GM12892 (cell line): ENCODE measurements at places on chromosomes 3 and 15.

DNA sequence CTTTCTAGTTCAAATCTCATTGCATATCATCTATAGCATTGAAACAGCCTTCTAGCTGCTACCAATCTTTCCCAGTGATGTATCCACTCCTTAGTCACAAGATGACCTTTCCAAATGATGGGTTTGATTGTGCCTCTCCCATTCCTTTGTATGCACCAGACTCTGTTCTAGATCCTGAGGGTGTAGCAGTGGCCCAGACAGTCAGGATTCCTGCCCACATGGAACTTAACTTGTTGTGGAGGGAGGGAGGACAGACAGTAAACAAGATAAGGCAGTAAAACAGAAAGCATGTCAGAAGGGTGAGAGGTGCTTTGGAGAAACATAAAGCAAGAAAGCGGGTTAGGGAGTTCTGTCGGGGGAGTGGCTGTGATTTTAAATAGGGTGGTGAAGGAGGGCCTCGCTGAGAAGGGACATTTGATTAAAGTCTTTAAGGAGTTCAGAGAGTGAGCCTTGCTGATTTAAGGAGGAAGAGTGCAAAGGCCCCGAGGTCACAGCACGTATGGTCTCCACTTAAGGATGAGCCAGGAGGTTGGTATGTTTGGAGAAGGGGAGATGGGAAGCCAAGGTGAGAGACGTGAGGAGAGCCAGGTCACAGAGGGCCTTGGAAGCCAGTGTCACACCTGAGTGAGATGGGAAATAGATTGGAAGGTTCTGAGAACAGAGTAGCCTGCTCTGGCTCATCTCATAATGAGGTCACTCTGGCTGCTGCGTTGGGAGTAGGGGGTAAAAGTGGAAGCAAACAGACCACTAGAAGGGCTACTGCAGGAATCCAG is 38.3 kb downstream of the FAM43A start:
- no peak for DNase-seq

DNA sequence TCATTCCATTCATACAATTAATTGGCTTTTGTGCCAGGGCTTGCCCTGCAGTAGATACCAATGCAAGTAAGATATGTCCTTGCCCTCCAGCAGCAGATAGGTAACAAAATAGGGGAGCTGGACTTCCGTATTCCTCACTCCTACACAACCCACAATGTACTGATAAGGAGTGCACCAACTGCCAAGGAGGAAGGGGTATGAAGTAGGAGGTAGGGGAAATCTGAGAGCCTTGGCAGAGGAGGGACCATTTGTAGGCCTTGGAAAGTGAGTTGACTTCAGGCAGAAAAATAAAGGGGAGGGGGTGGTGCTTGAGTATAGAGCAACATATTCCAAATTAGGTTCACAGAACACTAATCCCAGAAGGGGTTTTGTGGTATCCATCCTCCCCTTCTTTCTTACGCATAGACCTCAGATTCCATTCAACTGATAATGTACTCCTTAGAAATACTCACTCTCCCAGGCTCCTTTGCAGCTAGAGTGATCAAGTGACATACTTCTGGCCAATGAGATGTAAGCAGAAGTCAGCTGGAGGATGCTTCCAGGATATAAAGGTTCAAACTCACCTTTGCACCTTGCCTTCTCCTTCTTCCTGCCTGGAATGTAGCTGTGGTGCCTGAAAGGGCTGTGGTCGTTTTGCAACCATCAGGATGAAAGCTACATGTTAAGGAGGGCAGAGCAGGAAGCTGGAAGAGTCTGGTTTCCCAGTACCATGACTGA is 127.1 kb upstream of the SMAD3 start:
- no peak for DNase-seq

DNA sequence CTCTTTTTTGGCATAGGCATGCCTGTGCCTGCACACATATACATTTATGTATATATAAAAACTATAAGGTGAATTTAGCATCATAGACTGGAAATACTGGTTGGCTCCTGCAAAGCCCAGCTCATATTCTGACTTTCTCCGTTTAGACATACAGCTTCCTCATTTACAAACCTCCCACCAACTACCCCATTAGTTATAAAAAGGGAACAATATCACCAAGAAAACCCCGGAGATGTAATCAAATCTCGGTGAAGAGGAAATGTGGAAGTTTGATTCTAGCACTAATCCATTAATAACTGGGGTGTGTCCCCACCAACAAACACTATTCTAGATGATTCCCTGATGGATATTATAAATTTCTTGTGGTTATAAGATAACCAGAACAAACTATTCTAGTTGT is 517.7 kb upstream of the TBL1XR1 start:
- DNase-seq: no peak

DNA sequence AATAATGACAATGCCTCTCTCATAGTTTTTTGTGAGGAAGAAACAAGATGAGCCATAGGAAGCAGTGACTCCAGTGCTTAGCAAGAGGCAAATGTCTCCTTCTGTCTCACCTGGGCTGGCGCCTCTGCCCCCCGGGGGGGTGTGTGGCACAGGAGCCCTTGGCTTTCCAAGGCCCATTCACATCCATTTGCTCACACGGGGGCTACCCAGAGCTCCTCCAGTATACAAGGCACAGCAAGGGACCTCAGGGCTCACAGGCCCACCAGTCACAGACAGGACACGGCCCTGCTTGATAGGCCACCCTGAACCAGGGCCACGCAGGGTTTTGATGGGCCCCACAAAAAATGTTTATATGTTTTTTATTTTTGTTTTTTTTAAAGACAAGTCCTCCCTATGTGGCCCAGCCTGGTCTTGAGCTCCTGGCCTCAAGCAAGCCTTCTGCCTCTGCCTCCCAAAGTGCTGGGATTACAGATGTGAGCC is 21.9 kb upstream of the EHD4 start:
- no peak for DNase-seq

- no peak for DNase-seq
These were observed 80.2 kb downstream of the LPP start for GRCh38 chr3:188234132-188234531.

DNA sequence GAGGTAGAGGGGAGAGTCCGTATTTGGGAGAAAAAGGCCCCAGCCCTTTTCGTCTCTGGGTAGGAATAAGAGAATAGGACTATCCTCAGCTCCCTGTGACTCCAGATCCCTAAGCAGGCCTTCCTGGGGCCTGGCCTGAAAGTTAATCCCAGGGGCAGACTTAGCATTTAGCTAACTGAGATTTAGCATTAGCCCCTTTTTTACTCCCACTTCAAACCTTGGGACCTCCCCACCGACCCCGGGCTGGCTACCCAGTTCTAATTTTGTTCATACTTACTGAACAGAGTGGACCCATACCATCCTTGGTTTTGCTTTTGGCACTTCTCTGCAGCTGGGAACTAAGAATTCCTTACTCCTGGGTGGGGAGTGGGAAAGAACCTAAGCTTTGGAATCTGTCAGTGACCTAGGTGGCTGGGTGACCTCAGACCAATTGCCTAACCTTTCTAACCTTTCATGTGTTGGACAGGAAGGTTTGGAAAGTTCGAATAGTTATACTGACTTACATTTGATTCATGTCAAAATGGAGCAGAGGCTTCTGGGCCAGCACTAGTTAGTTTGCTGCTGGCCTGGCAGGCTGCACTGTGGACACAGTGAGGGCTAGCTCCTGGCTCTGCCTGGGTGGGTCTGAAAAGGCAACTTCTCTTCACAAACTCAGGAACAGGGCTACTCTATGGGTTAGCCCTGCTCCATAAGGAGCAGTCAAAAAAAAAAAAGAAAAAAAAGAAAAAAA is 11.6 kb downstream of the TTC21A start:
- DNase-seq: no peak

GRCh38 chr3:126997455-126998038 is 14.6 kb downstream of the PLXNA1 start:
- no peak for DNase-seq

GRCh38 chr3:102141096-102141927 is 292.0 kb downstream of the NFKBIZ start:
- DNase-seq: no peak

DNA sequence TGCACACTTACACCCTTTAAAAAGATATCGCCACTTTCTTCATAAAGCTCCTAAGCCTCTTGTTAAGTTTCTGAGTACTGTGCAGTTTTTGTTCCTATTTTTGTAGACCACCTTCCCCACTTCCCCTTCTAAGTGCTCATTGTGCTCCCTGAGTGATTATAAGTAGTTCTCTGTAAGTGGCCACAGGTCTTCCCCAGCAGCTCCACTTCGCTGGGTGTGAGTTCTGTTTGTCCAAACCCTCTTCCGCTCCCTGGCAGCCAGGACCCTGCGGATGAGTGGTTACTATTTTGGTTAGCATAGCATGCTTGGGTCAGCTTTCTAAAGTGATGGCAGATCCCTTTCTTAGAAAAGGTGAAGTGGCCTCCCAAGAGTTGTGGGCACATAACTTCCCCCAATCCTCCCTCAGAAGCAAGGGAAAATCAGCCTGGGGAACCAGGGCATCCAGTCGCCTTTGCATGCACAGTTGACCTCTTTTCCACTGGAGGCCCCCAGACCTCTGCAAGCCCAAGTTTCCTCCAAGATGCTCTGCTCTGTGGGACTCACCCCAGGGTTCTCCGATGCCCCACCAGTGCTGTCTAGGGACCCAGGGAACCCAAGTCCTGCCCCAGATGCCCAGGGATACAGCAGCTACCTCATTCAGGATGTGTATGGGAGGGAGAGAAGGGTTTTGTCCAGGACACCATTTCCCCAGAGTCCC is 69.6 kb downstream of the ATP10A start:
- no peak for DNase-seq

DNA sequence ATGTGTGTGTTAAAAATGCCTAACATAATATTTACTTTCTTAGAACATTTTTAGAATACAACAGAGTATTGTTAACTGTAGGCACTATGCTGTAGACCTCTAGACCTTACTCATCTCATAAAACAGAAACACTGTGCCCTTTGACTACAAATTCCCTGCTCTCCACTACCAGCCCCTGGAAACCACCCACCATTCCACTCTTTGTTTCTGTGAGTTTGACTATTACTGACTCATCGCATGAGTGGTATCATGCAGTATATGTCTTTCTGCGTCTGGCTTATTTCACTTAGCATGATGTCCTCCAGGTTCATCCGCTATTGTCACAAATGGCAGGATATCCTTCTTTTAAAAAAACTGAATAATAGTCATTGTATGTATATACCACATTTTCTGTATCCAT is 216.7 kb upstream of the CFAP20DC start:
- DNase-seq: no peak

GRCh38 chr15:68353421-68354135 is 76.0 kb downstream of the FEM1B start:
- no peak for DNase-seq

DNA sequence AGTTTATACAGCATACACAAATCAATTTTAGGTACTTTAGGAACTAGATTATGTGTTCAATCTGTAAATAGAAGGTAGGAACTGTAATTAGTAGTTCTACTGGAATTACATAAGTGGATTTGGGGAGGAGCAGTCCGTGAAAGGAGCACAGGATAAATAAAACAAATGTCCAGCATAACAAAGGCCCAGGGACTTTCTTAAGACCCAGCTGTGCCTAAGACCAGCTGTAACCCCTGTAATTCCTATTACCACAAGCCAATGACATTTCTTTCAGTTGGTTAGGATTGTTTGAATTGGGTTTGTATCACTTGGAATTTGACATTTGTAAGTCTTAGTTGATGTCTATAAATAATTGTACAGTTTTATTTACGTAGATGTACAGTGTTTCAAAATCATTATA is 4.8 kb upstream of the ZBTB20 start:
- no peak for DNase-seq

DNA sequence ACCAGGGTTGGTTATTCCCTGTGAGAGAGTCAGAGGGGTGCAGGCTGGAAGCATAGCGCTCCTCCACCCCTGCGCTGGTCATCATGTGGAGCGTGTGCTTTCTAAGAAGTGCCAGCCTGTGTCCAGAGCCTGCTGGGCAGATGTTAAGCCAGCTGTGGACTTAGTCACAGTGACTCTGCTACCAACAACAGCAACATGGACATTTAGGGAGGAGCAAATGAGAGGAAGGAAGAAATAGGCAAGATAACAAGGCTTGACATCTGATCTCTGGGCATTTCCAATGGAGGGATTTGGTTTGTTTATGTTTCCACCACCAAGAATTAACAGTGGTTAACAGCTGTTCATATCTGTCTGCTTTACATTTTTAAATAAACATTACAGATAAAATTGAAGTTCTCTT is 36.4 kb upstream of the MYZAP start:
- DNase-seq: no peak

- DNase-seq: no peak
These were observed 53.8 kb upstream of the RAB6B start for GRCh38 chr3:133949438-133949837.

- DNase-seq: no peak
These were observed 95.3 kb downstream of the DAPK2 start for GRCh38 chr15:63950911-63951481.

GRCh38 chr3:56815589-56815988 is 13.8 kb upstream of the ARHGEF3 start:
- DNase-seq: no peak

GRCh38 chr3:194849166-194849875 is 163.6 kb downstream of the FAM43A start:
- no peak for DNase-seq

DNA sequence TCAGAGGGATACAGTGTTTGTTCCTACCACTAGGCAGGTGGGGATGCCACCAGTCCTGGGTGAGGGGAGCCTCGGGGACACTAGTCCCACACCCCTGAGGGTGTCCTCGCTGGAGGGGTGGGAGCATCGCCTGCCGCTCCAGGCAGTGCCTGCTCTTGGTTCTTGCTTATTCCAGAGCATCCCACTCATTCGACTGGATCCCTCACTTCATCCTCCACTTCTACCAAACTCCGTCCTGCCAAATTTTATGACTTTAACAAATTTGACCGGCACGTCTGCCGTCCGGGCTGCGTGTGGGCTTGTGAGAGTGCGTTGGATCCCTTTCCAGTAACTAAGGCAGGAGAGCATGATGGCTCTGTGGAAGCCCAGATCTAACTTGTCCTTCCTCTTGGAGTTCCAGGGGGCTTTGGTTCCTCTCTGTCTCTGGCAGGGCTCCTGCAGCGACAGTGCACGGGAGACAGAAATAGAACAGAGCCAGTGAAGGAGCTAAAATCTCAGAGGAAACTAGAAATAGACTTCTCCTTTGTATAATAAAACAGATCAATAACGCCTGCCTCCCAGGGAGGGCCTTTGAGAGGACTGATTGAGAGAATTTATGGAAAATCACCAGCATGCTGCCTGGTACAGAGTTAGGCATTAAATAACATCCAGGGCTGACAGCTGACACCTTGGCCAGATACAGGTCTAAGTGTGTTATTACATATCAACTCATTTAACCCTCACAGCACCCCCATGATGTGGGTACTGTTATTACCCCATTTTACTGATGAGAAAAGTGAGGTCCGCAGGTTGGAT is 34.5 kb downstream of the MGLL start:
- DNase-seq: no peak

- DNase-seq: no peak
These were observed 72.7 kb upstream of the ABHD2 start for GRCh38 chr15:89015412-89016097.

DNA sequence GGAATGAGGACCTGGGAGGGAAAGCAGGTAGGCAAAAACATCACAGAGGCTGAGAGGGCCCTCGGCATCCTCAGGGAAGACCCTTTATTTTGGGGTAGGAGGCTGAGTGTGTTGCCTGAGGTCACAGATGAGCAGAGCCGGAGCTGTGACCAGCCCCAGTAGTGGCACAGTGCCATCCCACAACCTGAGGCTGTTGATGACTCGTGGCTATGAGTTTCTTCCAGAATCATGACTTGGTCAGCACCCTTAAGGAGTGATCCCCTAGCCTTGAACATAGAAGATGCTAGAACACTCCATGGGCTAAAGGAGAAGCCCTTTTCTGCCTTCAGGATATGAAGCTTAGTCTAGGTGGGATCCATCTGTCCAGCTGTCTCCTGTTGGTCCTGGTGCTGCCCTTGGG is 19.5 kb upstream of the CXCR6 start:
- no peak for DNase-seq
